ENCODE measurements at places on chromosomes 2 and 18.

- no peak for DNase-seq
Measured at GRCh38 chr2:169348321-169349024, 13.9 kb downstream of the LRP2 start.

GRCh38 chr2:192749611-192750200, 555.0 kb upstream of the TMEFF2 start:
- DNase-seq, result no peak

DNA sequence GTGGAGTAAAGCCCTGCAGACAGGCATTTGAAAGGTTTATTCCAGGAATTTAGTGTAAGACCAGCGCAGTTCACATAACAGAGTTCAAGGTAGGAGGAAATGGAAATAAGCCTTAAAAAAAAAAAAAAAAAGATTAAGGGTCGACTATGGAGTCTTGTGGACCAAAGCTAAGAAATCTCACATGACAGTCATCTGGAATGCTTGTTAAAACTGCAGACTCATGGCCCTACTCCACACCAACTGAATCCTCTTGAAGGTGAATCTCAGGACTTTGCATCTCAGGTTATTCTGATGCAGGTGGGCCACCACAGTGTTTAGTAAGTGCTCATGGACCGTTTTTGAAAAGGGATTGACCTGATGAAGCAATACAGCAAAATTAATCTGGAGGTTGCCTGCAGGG, 8.8 kb downstream of the TTLL4 start:
- DNase-seq, result no peak

- DNase-seq, result no peak
Measured at GRCh38 chr2:96816836-96817702, 1.0 kb downstream of the CNNM3 start.

GRCh38 chr2:110783196-110783873, 51.0 kb downstream of the ACOXL start:
- DNase-seq, result no peak

GRCh38 chr2:86003967-86004366, 101.7 kb downstream of the POLR1A start:
- no peak for DNase-seq

GRCh38 chr2:157443795-157444640, at the start of gene CYTIP:
Gene CYTIP (minus strand): TSS chr2:157444089. CDS start chr2:157444020, 69 bp downstream.
- peak; percentile 56 for DNase-seq

DNA sequence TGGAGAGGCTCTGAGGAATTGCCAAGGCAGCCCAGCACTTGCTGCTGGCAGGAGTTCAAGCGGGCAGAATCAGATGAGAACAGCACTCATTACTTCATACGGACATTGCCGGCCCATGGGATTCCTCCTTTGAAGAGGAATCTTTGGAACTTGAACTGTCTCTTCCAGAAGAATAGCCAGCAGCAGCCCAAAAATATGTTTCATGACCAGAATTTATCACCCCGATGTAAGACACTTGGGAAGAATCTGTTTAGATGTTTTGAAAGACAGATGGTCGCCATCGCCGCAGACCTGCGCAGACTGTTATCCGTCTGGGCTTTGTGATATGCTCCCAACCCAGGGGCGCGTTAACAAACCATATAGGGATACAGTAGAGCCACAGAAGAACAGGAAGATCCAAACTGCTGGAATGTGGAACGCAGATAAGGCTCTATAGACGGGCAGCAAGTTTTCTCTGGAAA, 3.7 kb upstream of the ADI1 start:
- DNase-seq, result no peak

DNA sequence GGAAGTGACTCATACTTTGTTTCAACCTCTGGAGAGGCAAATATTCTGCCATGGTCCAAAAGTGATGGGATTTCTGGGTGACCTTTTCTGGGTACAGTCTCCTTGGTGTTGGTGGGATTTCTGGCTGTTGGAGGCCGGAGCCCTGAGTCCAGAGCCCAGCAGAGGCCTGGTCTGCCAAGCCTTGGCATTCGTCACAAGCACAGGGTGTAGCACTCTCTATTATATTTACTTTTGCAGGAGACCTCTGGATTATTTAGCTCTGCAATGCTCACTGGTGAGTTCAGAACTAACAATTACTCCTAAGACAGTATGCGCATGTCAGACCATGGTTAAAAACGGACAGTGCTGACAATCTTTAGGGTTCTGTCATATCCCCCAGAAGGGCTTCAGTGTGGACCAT, 201.6 kb upstream of the TWIST2 start:
- no peak for DNase-seq

DNA sequence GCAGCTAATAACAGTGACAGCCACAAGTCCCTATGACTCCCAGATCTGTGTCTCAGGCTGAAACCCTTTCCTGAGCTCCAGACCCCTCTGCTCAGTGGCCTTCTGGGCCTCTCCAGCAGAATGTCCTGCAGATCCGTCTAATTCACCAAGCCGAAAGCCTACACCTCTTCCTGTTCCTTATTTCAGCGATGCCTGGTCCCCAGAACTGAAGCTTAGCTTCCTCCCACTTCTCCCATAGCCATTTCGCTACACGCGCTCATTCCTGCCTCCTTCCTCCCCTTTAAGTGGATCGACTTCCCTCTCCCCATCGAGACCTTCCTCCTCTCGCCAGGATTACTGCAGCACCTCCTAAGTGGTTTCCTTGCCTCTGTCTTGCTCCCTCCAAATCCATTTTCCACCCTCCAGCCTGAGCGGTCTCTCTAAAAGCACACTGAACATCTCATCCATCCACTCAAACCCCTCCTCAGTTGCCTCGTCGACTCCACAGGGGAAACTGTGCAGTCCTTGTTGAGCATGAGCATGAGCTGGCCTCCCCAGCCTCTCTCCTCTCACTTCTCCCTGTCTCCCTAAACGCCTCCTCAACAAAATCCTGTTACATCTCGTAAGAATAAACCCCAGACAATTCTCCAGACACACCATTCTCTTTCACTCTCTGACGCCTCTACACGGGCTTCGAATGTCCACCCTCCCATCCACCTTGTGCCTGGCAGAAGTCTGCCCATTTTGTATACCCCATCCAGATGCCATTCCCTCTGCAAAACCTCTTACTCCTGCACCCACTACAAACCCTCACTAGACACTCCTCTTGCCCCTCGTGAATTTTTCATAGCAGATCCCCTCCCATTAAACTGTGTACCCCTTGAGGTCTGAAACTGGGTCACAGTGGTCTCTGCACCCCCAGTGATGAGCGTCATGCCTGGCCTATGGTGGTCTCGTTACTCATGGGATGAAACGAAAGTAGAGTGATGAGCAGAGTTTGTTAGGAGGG, 232.6 kb downstream of the ATAD2B start:
- no peak for DNase-seq

GRCh38 chr2:238688193-238689153, 159.4 kb upstream of the TWIST2 start:
- DNase-seq, result no peak

GRCh38 chr2:86557836-86558235, 5.4 kb downstream of the CHMP3 start:
- DNase-seq, result no peak

DNA sequence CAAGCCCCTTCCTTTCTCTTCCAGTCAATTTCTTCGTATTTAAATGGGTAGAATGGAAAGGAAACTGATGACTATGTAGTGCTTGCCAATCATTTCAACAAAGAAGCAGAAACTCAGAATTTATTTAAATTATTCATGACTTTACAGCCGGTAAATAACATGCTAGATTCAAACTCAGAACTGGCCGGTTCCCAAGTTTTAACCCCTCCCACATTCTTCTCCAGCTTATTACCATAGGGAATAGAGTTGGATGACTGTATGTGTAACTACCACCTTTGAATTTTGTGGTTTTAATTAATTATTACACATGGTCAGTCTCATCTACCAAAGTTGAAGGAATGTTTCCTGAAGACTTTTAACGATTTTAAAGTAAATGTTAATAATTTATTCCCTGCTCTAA, 819.3 kb upstream of the LRATD1 start:
- no peak for DNase-seq

DNA sequence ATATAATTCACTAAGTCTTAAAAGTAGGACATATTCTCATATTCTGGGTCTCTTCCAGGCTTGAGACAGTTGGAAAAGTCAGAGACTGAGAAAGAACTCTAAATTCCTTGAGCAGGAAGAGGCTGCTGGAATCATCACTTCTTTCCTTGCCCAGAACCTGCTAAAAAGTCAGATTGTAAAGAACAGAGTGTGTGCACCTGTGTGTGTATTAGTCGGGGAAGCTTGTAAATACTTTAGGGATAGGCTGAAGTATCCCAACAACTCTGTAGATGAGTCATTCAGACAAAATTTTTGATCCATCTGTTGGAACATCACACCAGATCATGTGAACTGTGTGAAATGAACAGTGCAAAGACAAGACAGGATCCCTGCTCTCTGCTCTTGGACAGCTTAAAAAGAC, 16.1 kb downstream of the GAREM1 start:
- DNase-seq, result no peak

DNA sequence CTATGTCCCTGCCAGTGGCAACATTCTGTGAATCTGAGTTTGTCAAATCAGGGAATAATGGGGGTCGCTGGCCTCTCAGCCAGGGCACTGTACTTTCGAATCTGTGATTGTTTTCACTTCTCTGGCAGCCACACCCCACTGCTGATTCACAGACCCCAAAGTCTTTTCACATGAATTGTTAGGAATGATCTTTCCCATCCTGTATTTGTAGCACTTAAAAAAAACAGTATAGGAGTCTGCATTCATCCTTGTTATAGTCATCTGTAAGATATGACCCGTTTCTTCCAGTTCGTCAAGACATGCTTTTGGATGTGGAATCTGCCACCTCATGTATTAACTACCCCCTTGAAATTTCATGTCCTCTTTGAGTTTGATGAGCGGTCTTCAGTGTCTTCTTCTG, 928 bp downstream of the NAGK start:
- DNase-seq, result no peak

GRCh38 chr18:6737833-6738232, 8.3 kb downstream of the ARHGAP28 start:
- no peak for DNase-seq

- DNase-seq, result no peak
Measured at GRCh38 chr18:12031846-12032245, 50.5 kb downstream of the IMPA2 start.

All from Right ventricle myocardium inferior (tissue), 1 donor.